Right forelimb (tissue), 1 donor: ENCODE measurements at places on chromosomes 1 and 21.

- no peak for DNase-seq
These were observed 157.2 kb upstream of the UBE2U start for GRCh38 chr1:64046243-64046642.

- DNase-seq: no peak
These were observed 15.6 kb downstream of the NTRK1 start for GRCh38 chr1:156876281-156876680.

- no peak for DNase-seq
These were observed 76.8 kb downstream of the TCP10L start for GRCh38 chr21:32508558-32508957.

DNA sequence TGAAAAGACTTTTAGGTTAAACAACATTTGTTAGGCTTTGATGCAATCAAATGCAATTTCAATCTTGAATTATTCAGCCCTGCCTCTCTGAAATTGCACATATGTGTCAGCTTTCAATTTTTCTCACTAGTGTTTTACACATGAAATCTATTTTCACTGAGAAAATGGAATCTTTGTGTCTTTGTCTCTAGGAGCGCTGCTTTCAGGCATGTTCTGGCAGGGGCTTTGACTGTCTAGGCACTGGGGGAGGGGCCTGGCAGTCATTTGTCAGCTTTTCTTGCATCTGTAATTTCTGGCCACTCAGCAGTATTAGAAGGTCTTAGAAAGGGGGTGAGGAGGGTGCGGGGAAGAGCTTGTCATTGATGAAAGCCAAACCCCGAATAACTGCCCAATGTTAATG lies 264.4 kb downstream of the PTPRC start:
- peak; percentile 62 for DNase-seq
